Activated naive CD4-positive, alpha-beta T cell treated with anti-CD3 and anti-CD28 coated beads, Interleukin-2, amount 50 U/mL, for 72 hours (primary cell): ENCODE measurements at places on chromosomes 12 and 14.

DNA sequence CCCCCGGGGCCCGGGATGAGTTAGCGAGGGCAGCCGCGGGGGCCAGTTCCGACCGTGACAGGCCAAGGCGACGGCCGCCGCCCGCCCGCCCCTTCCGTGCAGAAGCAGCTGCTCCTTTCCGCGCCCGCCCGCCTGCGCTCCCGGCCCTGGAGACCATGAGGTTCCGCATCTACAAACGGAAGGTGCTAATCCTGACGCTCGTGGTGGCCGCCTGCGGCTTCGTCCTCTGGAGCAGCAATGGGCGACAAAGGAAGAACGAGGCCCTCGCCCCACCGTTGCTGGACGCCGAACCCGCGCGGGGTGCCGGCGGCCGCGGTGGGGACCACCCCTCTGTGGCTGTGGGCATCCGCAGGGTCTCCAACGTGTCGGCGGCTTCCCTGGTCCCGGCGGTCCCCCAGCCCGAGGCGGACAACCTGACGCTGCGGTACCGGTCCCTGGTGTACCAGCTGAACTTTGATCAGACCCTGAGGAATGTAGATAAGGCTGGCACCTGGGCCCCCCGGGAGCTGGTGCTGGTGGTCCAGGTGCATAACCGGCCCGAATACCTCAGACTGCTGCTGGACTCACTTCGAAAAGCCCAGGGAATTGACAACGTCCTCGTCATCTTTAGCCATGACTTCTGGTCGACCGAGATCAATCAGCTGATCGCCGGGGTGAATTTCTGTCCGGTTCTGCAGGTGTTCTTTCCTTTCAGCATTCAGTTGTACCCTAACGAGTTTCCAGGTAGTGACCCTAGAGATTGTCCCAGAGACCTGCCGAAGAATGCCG, 699 bp downstream of the MGAT2 start:
- peak; percentile 65 for DNase-seq

DNA sequence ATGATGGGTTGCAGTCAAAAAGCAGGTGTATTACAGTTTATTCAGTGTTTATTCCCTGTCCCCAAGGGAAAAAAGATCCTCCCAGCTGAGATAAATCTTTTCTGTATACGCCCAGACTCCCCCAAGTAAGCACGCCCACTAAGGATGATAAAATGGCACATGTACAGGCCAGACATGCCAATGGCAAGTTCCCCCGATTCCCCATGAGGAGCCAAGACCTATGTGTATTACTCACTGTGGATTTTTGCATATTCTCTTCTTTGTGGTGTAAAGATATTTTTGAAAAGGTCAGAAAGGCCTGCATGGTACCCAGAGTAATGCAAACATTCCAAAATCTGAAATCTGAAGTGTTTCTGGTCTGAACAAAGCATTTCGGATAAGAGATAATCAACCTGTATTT, 22.2 kb downstream of the NR2C1 start:
- no peak for DNase-seq

- DNase-seq = peak; percentile 51
These were observed 760 bp downstream of the ACTN1 start for GRCh38 chr14:68978172-68978911.

GRCh38 chr14:65110525-65110924, 8.2 kb upstream of the MAX start:
- DNase-seq = no peak

DNA sequence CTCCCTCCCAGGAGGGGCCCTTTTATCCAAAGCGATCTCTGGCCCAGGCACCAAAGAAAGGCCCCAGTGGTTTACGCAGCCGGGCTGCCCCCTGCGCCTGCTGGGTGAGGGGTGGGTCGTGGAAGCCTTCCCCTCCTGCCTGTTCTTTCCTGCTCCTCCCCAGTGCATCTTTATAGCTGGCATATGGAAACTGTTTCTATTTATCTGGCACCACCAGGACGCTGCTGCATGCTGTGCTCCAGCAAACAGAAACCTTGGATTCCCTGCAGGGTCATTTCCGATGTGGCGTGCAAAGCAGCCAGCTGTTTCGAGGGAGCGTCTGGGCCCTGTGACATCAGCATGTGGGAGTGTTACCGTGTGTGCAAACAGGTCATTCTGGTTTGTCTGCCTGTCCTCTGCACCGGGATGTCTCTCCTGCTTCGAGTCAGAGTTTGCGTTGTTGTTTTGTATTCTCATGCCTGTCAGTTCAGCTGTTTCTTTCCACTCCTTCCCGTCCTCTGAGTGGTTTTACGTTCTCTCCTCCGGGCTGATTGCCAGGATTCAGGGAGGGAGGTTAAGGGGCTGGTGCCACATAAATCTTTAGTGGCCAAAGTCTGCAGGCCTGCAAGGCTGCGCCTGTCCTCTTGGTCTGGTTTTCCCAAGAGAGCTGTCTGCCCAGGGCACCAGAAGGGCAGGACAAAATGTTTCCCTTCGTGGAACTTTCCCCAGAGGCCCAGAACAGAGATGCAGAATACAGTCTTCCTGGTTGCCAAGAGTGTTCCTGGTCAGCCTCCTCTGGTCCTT, 24.6 kb downstream of the TPCN1 start:
- DNase-seq = no peak

- DNase-seq = no peak
These were observed 9.8 kb upstream of the CLECL1 start for GRCh38 chr12:9742661-9743060.

DNA sequence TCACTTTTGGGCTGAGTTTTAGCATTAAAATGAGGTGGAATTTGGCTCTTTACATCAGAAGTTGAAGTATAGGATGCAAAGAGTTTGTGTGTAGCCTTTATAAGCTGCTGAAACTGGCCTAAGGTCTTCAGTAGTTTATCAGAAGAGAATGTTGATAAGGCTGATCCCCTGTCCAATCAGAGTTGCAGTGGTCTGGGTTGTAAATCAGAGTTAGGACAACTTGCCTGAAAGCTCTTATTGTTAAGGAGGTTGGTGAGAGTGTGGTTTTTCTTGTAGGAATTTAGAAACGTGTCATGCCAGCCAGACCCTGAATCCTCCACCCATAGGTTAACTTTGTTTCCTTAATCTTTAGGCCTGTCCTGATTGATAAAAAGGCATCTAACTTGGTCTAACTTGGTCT, 143.5 kb downstream of the ST8SIA1 start:
- no peak for DNase-seq

DNA sequence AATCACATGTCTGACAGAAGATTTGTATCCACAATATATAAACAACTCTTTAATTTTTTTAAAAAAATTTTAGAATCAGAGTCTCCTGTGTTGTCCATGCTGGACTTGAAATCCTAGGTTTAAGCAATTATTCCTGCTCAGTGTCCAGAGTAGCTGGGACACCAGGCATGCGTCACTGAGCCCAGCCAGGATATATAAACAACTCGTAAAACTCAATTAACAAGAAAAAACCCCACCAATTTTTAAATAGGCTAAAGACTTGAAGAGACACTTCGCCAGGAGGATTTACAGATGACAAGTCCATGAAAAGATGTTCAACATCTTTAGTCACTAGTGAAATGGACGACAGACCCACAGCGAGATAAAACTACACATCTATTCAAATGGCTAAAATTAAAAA, 2.0 kb upstream of the SCN8A start:
- DNase-seq = no peak

GRCh38 chr14:60508363-60508706, 611 bp upstream of the SIX6 start:
- DNase-seq = no peak

DNA sequence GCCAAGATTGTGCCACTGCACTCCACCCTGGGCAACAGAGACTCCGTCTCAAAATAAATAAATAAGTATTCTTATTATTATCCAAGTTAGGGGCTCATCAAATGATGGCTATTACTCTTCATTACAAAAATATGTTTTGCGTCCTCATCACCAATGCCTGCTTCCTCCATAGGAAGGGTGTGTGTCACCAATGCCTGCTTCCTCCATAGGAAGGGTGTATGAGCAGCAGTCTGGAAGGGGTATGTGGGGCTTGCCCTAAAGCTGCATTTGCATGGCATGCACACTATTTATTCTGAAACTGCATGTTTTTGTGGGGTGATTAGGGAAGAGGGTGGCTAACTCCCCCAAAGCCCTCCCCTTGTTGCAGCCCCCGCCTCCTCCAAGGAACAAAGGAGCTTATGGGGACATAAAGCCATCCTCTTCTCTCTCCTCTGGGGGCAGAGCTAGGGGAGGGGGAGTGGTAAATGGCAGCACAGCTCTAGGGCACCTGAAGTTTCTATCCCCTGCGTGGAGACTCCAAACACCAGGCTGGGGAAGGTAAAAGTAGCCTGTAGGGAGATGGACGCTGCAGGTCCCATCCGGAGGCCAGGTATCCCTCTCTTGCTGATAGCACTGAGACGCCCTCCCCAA, 1.3 kb downstream of the CAMKK2 start:
- no peak for DNase-seq

DNA sequence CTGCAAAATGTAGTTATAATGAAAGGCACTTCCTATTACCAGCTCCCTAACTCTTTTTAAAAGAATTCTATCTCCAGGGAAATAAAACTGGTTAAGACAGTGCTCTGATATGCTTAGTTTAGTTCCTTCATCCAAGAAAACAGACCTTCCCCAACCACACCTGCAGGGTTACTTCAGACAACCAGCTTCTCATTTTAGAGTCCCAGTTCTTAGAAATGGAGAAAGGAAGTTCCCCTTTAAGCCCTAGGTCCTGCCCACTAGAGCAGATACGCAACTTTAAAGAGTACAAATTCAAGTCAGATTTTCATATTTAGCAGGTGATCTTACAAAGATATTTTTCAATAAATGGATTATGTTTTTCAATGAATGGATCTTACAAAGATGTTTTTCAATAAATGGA, 4.4 kb upstream of the WSB2 start:
- DNase-seq = no peak

DNA sequence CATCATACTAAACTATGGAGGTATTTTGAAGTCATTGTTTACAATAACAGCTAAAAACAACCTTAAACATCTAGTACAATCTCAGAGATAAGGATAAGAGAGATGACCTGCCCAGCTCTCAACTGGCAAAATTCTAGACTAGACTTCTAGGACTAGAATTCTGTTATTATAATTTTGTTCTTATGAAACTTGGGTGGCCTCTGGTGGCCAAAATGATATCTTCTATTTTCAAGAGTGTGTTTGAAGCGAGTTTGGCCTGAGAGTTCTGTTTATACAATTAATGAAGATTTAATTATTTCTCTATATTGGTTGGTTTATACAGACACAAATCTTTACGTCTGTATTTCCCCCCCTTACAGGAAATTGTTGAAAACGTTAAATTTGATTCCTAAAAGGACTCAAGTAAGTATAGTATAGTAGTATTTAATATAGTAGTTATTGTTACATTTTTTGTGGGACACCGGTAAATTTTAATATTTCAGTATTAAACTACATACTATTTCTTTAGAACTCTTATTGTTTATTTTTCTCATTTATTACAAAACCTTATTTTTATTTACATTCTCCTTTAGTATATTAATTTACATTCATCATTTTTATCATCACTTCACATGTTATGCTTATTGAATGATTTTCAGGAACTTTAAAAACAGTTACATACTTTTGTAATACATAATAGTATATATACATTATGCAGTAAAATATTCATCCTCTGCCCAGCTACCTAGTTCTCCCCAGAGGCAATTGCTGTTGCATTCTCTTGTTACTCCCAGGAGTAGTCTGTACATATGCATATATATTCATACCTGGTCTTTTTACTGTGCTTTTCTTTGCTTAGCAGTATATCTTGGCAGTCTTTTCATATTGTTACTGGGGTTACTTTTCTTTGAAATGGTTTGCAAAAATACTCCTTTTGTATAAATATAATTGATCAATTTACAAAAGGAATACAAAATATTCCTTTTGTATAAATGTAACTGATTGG, 6.6 kb downstream of the PPHLN1 start:
- DNase-seq = no peak

GRCh38 chr12:111066744-111067437, 146.5 kb upstream of the MYL2 start:
- DNase-seq = no peak

GRCh38 chr12:122167356-122167925, 6.6 kb downstream of the IL31 start:
- DNase-seq = no peak

DNA sequence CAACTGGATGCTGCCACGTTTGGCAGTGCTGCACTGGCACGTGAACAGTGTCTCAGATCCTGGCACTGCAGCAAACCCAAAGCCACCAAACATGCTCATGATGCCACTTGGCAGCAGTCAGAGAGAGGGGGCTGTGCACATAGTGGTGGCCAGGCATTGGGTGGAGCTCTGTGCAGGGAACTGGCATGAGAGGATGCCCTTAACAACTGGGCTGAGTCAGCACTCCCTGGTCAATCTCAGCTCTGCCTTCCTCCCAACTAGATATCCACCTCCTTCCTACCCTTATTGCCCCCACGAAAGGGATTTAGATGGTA, 37.0 kb downstream of the ZFHX2 start:
- DNase-seq = no peak

GRCh38 chr12:11762723-11763326, 113.4 kb downstream of the ETV6 start:
- DNase-seq = no peak

GRCh38 chr12:1760566-1761382, 59.6 kb upstream of the LRTM2 start:
- DNase-seq = no peak

DNA sequence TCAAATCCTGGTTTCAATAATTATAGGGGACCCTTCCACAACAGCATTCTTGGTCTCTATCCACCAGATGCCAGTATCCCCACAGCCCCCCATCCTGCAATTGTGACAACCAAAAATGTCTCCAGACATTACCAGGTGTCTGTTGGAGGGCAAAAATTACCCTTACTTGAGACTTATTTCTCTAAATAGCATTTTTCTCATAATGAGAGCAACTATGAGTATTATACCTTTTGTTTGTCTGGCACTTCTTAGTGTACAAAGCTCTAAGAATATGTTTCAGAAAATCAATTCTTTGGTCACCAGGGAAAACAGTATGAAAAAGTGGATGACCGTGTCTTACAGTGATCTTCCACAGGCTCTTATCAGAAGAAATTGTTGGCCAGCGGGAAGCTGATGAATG, 27.5 kb upstream of the RMST start:
- no peak for DNase-seq

GRCh38 chr14:101255765-101256125, 305.6 kb upstream of the DIO3 start:
- no peak for DNase-seq

DNA sequence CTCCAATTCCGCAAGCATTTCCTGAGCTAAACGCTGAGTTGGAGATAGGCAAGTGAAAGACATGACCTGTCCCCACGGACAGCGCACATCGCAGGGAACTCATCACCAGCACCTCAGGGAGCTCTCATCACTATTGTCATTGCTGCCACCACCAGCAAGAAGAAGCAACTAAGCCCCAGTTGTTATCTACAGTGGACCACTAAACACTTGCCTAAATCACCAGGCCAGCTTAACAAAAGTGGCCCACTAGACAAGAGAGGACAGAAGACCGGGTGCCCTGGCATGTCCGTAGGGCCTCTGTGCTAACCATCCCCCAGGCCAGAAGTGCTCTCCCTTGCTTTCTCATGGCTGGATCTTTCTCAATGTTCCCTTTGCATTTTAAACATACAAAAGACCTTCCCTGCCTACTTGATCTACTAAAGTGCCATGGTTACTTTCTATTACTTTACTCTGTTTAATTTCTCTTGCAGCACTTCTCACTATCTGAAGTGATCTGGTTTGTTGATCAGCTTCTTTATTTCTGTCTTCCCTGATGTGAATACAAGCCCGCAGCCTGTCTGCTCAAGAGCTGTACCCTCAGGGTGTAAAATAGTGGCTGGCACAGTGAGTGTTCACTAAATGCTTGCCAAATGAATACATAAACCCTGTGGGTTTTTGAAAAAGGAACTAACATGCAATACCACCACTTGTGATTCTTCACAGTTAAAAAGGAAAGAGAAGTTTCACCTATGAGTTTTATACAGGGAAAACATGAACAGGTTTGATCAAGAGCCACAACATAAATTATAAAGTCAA, 60.9 kb upstream of the RFLNA start:
- DNase-seq = no peak

- DNase-seq = peak; percentile 65
These were observed 683 bp downstream of the CIPC start for GRCh38 chr14:77098529-77099353.
